SK-N-SH (cell line): ENCODE measurements at places on chromosomes 12 and 14.

DNA sequence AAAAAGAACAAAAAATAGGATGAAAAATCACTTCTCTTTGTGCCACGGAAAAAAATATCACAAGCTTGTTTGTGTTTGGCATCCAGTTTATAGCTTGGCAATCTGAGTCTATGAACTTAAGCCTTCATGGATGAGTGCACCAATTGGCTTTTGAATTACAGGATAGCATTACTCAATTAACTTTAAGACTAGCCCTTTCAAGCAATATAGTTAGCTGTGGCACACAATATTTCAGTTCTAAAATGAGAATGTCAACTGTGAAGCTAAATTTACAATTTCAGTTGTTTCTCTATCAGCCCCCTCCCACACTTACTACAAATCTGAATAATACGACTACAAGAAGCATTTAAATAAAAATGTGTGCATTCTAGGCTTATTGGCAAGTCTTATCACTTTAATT, 8.3 kb downstream of the RERG start:
- DNase-seq: no peak

- no peak for DNase-seq
These were observed 263.5 kb upstream of the USP15 start for GRCh38 chr12:61996717-61997116.

- no peak for DNase-seq
These were observed 76.9 kb upstream of the SRSF5 start for GRCh38 chr14:69690042-69690441.

DNA sequence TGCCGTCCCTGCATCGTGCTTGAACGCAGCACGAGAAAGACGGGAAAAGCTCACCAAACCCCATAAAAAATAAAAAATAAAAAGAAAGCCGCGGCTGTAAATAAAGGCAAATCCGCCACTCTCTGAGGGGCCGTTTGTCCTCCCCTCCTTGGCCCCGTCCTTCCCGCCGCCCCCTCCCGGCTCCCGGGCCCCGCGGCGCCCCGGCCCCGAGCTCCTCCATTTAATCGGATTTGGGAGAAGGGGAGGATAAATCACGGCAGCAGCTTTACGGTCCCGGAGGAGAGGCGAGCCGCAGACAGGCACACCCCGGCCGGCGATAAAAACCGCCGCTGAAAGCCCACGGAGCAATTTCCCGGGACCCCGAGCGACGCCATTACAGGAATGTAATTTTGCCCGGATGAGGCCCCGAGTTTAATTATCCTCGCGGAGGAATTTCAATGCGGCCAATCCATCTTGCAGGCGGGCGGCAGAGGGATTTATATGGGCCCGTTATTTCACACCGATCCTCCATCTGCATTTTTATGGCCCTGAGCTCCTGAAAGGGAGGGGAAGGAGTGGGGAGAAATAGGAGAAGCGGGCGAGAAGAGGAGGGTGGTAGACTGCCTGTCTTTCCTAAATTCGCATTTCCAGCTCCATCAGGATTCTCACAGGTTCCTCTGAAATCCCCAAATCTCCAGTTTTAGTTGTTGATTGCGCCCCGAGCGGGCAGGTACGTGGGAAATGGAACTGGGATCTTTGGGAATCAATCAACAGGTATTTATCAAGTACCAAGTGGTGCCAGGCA, 1.3 kb upstream of the ATP5MC2 start:
- DNase-seq: no peak

DNA sequence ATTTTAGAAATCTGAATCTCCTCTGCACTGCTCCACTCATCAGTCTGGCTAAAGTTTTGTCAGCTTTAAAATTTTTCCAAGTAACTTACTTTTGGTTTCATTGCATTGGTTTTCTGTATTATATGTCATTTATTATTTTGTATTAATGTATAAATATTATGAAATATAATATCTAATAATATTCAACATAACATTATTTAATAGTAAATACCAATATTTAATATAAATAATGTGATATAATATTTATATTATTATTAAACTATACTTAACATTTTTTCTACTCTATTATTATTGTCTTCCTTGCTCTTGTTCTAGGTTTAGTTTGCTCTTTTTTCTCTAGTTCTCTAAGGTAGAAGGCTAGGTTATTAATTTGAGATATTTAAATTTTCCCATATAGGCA, 512.1 kb downstream of the AACS start:
- no peak for DNase-seq
